Thymus (tissue), 14 donors: ENCODE measurements at places on chromosomes 3 and 15. TPM values are rescaled to one million over a fixed set of nuclear protein-coding genes. Genes with fewer than 3 reads are reported as not detected.
A peak's percentile ranks its signal among the peaks of the same experiment; 100 is the strongest.

Gene MB21D2
- 1.5 TPM for total RNA-seq

- DNase-seq, result no peak
- H3K4me1 ChIP-seq, result peaks cover 4% of the 10 kb centered on the region
- H3K27me3 ChIP-seq, result peaks cover 36% of the 10 kb centered on the region
Measured at GRCh38 chr3:13286873-13287272, 133.2 kb downstream of the NUP210 start.

- H3K27ac ChIP-seq, result no peak overlapping the region
- no peak for DNase-seq
- no peak overlapping the region for H3K4me3 ChIP-seq
Measured at GRCh38 chr15:47971637-47972036, 149.2 kb upstream of the SLC24A5 start.

- H3K27ac ChIP-seq, result no peak overlapping the region
- H3K4me1 ChIP-seq, result no peaks in the 10 kb centered on the region
- H3K27me3 ChIP-seq, result no peaks in the 10 kb centered on the region
Measured at GRCh38 chr3:132537297-132537696, 59.8 kb upstream of the ACKR4 start.

- DNase-seq, result no peak
- H3K36me3 ChIP-seq, result no peaks in the 10 kb centered on the region
- H3K27ac ChIP-seq, result no peak overlapping the region
- H3K27me3 ChIP-seq, result no peaks in the 10 kb centered on the region
- H3K4me1 ChIP-seq, result no peaks in the 10 kb centered on the region
Measured at GRCh38 chr3:56130036-56130435, 338.2 kb downstream of the ERC2 start.

DNA sequence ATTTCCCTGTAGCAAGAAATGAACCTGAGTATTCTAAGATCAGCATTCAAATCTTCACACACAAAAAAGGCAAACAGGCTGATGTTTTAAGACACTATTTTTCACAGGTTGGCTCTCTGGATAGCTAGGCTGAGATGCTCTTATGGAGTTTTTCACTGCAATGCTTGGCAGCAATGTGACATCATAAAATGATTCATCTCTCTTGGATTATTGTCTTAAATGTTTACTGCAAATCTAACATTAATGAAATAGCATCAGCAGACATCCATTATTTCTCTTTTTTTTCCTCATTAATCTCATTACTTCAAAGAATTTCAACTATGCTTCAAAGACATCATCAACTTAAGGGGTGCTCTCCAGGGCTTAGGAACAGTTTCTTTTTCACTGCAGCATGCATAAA is 23.6 kb upstream of the SSUH2 start:
- H3K36me3 ChIP-seq, result no peaks in the 10 kb centered on the region
- no peak for DNase-seq
- no peak overlapping the region for H3K27ac ChIP-seq
- no peaks in the 10 kb centered on the region for H3K27me3 ChIP-seq
- H3K4me1 ChIP-seq, result no peaks in the 10 kb centered on the region
- H3K4me3 ChIP-seq, result no peak overlapping the region

- no peak overlapping the region for H3K4me3 ChIP-seq
- H3K4me1 ChIP-seq, result no peaks in the 10 kb centered on the region
- peaks cover 23% of the 10 kb centered on the region for H3K36me3 ChIP-seq
- DNase-seq, result no peak
Measured at GRCh38 chr15:99989095-99989494, 255.9 kb upstream of the LYSMD4 start.

Gene PAK6
- total RNA-seq, result 0.38 TPM

GRCh38 chr3:146222204-146223046 is 28.5 kb downstream of the PLSCR4 start:
- DNase-seq, result no peak
- H3K27ac ChIP-seq, result no peak overlapping the region
- no peaks in the 10 kb centered on the region for H3K4me1 ChIP-seq
- H3K36me3 ChIP-seq, result no peaks in the 10 kb centered on the region

- H3K4me3 ChIP-seq, result no peak overlapping the region
- H3K4me1 ChIP-seq, result no peaks in the 10 kb centered on the region
- no peaks in the 10 kb centered on the region for H3K27me3 ChIP-seq
- no peak overlapping the region for H3K27ac ChIP-seq
Measured at GRCh38 chr3:39705351-39705900, 104.0 kb upstream of the MYRIP start.

- no peak overlapping the region for H3K27ac ChIP-seq
- no peaks in the 10 kb centered on the region for H3K36me3 ChIP-seq
- H3K4me3 ChIP-seq, result no peak overlapping the region
- peaks cover 33% of the 10 kb centered on the region for H3K4me1 ChIP-seq
- DNase-seq, result no peak
- H3K27me3 ChIP-seq, result no peaks in the 10 kb centered on the region
Measured at GRCh38 chr15:73956743-73957135, 30.5 kb downstream of the LOXL1 start.

DNA sequence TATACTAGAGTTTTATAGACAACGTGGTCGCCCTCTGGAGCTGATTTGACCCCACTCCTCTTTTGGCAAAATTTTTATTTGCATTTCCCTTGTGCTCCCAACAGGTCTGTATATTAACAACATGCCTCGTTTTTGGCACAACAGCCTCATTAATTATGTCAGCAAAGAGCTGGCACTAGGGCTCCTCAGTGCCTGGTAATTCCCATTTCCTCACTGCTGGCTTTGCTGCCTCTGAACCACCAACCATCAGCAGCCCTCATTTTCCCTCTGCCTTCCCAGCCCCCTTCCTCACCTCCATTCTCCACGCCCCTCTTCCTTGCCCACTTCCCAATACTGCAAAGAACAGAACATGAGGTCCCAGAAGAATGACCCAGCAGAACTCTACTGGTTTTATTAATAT is 204.8 kb downstream of the ABHD5 start:
- H3K27ac ChIP-seq, result no peak overlapping the region
- H3K36me3 ChIP-seq, result no peaks in the 10 kb centered on the region
- H3K4me1 ChIP-seq, result peaks cover 18% of the 10 kb centered on the region
- peaks cover 45% of the 10 kb centered on the region for H3K27me3 ChIP-seq

DNA sequence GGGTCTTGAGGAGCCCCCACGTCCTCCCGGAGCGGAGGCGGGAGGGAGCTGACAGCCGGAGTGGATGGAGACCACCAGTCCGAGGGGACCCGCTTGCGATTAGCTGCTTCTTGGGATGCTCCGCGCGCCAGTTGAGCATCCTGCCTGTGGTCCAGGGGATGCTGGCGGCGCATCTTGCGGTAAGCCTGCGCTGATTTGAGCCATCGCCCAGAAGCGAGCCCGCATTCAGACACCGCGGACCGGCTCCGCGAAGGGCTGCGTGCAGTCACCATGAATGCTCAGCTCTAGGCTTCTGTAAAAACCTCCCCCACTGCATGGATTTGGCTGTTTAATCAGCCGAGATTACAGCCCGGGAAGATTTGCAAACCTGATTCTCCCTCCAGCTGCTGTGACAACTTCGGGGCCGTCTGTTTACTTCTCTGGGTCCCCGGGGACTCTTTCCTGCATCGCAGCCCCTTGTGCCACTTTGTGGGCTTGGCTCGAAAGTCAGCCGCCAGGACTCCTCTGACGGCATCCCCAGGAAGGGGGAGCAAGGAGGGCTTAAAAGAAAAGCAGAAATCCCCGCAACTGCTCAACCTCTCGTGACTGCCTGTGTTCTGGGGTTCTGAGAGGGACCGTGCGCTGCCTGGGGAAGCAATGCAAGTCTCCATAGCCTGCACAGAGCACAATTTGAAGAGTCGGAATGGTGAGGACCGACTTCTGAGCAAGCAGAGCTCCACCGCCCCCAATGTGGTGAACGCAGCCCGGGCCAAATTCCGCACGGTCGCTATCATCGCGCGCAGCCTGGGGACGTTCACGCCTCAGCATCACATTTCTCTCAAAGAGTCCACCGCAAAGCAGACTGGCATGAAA is 171.1 kb downstream of the KCNAB1 start:
- no peak overlapping the region for H3K27ac ChIP-seq
- no peaks in the 10 kb centered on the region for H3K36me3 ChIP-seq
- H3K4me3 ChIP-seq, result no peak overlapping the region
- peak; percentile 11 for DNase-seq

DNA sequence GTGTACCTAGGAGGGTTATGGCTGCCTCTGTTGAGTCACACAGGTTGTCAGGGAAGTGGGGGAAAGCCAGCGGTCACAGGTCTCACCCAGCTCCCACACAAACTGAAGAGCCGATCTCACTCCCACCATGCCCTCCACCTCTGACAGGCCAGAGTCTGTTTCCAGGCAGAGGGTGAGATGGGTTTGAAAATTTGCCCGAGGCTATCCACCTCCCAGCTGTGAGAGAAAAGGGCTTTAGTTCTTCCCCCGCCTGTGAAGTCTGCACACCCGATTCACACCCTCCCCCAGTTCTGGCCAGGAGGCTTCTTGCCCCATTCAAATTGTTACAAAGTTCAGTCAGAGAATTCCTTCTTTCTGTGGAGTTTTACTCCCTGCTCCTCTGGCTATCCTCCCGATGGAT is 446.9 kb downstream of the EDEM1 start:
- no peaks in the 10 kb centered on the region for H3K36me3 ChIP-seq
- DNase-seq, result no peak
- no peaks in the 10 kb centered on the region for H3K27me3 ChIP-seq
- no peak overlapping the region for H3K27ac ChIP-seq
- no peaks in the 10 kb centered on the region for H3K4me1 ChIP-seq
- H3K4me3 ChIP-seq, result no peak overlapping the region

- H3K4me3 ChIP-seq, result no peak overlapping the region
- no peak overlapping the region for H3K27ac ChIP-seq
- H3K4me1 ChIP-seq, result no peaks in the 10 kb centered on the region
- H3K27me3 ChIP-seq, result no peaks in the 10 kb centered on the region
Measured at GRCh38 chr3:56291244-56291680, 177.0 kb downstream of the ERC2 start.

Gene ATRIP
- total RNA-seq, result 6.2 TPM

Gene C3orf70
- 0.76 TPM for total RNA-seq

GRCh38 chr3:177057768-177058167 is 139.5 kb downstream of the TBL1XR1 start:
- peaks cover 29% of the 10 kb centered on the region for H3K36me3 ChIP-seq
- no peak overlapping the region for H3K4me3 ChIP-seq
- H3K27me3 ChIP-seq, result no peaks in the 10 kb centered on the region

- no peaks in the 10 kb centered on the region for H3K27me3 ChIP-seq
- H3K36me3 ChIP-seq, result no peaks in the 10 kb centered on the region
- no peak for DNase-seq
- H3K4me1 ChIP-seq, result no peaks in the 10 kb centered on the region
- H3K27ac ChIP-seq, result no peak overlapping the region
- H3K4me3 ChIP-seq, result no peak overlapping the region
Measured at GRCh38 chr15:72288796-72289596, 16.6 kb upstream of the PARP6 start.

GRCh38 chr3:159619341-159619885 is 369.2 kb upstream of the IL12A start:
- DNase-seq, result no peak
- H3K4me1 ChIP-seq, result no peaks in the 10 kb centered on the region
- no peaks in the 10 kb centered on the region for H3K27me3 ChIP-seq
- H3K36me3 ChIP-seq, result no peaks in the 10 kb centered on the region
- H3K27ac ChIP-seq, result no peak overlapping the region

- H3K4me1 ChIP-seq, result no peaks in the 10 kb centered on the region
- no peak for DNase-seq
- no peak overlapping the region for H3K27ac ChIP-seq
- H3K36me3 ChIP-seq, result peaks cover 61% of the 10 kb centered on the region
- H3K4me3 ChIP-seq, result no peak overlapping the region
Measured at GRCh38 chr15:42184736-42185135, 23.4 kb downstream of the VPS39 start.

- no peak for DNase-seq
- H3K27me3 ChIP-seq, result no peaks in the 10 kb centered on the region
- no peak overlapping the region for H3K4me3 ChIP-seq
- no peak overlapping the region for H3K27ac ChIP-seq
Measured at GRCh38 chr3:24139463-24140412, 194.7 kb downstream of the NR1D2 start.

DNA sequence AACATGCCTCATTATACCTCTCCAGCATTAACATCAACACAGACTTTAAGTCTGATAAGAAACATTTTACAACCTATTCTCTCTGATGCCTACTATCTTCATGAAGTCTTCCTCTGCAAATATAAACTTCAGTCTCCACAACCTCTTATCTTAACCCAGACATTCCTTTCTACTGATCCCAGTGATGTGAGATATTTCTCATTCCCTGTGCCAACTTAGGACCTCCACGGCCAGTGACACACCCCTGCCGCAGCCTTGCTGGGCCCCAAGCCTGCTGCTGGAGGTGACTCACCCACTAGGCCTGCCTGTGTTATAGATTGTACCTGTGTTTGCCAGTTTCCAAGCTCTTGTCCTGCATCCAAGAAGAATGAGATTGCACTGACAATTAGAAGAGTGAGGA is 734.5 kb upstream of the CADM2 start:
- H3K27me3 ChIP-seq, result no peaks in the 10 kb centered on the region
- DNase-seq, result no peak
- H3K36me3 ChIP-seq, result no peaks in the 10 kb centered on the region
- H3K27ac ChIP-seq, result no peak overlapping the region

DNA sequence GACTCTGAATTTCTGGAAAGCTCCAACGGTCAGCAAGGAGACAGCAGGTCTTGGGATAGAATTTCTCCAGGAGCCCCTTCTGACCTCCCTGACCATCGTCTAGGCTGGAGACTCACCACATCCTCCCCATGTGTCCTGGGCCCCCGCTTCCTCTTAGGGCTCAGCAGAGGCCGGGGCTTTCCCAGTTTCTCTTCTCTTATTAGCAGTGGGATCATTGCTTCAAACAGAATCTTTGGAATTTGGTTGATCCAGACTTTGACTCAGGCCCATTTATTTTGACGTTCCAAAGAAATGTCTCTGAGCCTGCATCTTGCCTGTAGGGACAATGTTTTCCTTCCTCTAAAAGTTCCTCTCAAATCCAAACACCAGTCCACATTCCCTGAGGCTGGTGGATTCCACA is 38.4 kb upstream of the SLC6A6 start:
- no peak for DNase-seq
- no peak overlapping the region for H3K4me3 ChIP-seq
- no peaks in the 10 kb centered on the region for H3K4me1 ChIP-seq

Gene OR5K2
- total RNA-seq, result not detected

GRCh38 chr15:35885870-35886269 is 339.9 kb upstream of the DPH6 start:
- no peaks in the 10 kb centered on the region for H3K27me3 ChIP-seq
- no peak for DNase-seq
- H3K4me1 ChIP-seq, result no peaks in the 10 kb centered on the region
- no peak overlapping the region for H3K27ac ChIP-seq

GRCh38 chr15:33737687-33738601 is 230.4 kb upstream of the CHRM5 start:
- no peak overlapping the region for H3K4me3 ChIP-seq
- no peaks in the 10 kb centered on the region for H3K27me3 ChIP-seq
- no peaks in the 10 kb centered on the region for H3K4me1 ChIP-seq
- H3K27ac ChIP-seq, result no peak overlapping the region

DNA sequence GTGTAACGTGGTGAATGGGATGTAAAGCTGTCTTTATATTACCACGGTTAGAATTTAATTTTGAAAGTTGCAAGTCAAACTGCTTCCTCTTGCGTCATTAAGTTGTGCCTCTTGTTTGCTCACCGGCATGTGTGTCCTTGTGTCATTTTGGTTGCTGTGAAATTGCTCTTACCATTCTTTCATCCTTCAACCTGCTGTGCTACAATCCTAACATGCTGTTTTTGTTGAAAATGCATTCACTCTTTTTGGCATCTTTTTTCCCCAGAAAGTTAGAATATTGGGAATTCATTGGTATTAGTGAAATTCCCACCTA is 164.7 kb downstream of the PGPEP1L start:
- H3K27me3 ChIP-seq, result no peaks in the 10 kb centered on the region
- no peak overlapping the region for H3K4me3 ChIP-seq
- no peaks in the 10 kb centered on the region for H3K4me1 ChIP-seq
- no peak for DNase-seq

- H3K27ac ChIP-seq, result no peak overlapping the region
- H3K4me3 ChIP-seq, result no peak overlapping the region
- no peaks in the 10 kb centered on the region for H3K27me3 ChIP-seq
- no peaks in the 10 kb centered on the region for H3K4me1 ChIP-seq
Measured at GRCh38 chr3:28637742-28638141, 289.1 kb upstream of the AZI2 start.
